H1 (cell line): ENCODE measurements at places on chromosomes 4 and X. TPM values are rescaled to one million over a fixed set of nuclear protein-coding genes. Genes with fewer than 3 reads are reported as not detected.

MAMLD1 gene
- 0.09 and 0.11 TPM in 2 replicates for total RNA-seq

NHSL2 gene
- total RNA-seq: 6.8 and 7.2 TPM in 2 replicates

TEX13B gene
- 0.32 TPM in 1 of 2 replicates, not detected in the other for total RNA-seq

ODAPH gene
- total RNA-seq: not detected in 2 replicates

LRRC66 gene
- total RNA-seq: 0.11 TPM in 1 of 2 replicates, not detected in the other

CT47B1 gene
- total RNA-seq: not detected in 2 replicates

GLUD2 gene
- total RNA-seq: 0.26 and 0.42 TPM in 2 replicates

VGLL1 gene
- not detected in 2 replicates for total RNA-seq

DNA sequence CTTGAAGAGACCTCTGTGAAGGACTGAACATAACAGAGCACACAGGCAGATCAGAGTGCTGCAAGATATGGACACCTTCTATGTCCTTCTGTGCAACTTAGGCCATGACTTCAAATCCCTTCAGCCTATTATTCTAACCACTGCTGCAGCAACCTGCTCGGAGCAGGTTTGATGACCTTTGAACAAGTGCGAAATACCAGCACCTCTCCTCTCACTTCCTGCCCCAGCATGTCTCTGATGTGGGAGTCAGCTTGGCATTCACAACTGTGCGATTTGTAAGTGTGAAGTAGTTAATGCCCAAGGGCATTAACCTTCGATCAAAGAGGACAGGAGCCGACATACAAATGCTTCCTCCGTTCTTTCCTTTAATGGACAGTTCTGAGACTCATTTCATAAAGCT, 1.6 kb upstream of the EXOC1 start:
- DNase-seq: no peak

DNA sequence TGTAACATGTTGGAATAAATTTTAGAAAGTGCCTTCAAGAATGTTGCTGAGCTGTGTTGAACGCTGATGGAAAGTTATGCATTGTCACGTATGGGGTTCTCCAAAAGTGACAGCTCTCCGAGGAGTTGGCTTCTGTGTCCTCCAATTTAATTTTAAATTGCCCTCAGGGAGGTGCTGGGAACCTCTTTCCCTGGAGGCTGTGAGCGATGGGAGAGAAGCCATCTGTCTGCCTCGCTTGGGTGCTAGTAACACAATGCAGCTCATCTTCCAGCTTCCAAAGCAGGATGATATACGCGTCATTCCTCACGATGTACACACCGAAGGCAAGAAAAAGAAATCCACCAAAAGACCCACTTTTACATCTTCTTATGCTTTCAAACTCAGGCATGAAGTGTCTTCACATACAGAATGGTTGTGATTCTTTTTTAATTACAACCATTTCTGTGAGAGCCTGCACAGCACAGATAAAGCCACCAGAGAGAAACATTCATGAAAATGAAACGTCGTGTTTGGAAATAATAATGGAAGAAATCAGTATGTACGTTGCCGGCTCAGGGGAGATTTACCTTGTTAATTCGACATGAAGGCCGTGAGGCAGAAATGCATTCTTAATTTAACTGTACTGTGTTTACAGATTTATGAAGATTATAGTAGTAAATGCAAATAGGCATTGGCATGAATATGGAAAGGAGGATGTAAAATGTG, 218.9 kb downstream of the ASMT start:
- no peak for DNase-seq

DNA sequence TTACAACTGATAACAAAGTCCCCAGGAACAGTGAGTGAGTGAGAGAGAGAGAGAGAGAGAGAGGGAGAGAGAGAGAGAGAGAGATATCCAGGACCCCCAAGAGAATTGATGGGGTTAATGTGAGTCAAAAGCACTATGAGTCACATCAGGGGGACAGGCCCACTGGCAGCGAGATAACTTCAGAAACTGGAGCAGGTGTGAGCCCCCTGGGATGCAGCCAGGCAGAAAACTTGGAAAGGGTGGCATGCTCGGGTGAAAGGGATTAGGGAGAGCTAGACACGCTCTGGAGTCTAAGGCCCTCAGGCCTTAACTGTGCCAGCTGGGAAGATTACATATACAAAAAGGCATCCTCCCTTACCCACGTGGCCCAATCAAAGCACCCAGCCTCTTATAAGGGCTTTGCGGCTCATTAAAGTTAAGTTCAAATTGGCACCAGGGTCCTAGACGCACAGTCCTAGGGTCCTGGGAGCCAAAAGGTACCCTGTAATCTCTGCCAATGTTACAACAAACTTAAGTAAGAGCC, 841 bp downstream of the ACOT9 start:
- DNase-seq: peak; percentile 13

DNA sequence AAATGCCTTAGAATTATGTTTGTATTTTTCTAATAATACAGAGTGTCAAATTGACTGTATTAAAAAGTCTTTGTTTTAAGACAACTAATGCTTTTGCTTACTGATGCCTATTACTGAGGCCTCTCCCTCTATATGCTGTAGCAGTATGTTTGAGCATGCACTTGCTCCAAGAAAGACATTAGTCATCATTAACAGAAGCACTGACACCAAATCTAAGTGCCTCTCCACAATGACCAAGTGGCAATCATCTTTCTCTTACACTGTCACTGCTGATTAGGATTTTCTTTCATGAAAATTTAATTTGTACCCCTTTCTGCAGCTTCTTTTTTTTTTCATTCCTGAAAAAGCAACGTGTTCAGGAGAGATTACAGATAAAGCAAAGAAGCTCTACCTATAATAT, 11.1 kb upstream of the MAB21L2 start:
- no peak for DNase-seq

- DNase-seq: no peak
These were observed 25.3 kb downstream of the SH3TC1 start for GRCh38 chr4:8224267-8224974.

DNA sequence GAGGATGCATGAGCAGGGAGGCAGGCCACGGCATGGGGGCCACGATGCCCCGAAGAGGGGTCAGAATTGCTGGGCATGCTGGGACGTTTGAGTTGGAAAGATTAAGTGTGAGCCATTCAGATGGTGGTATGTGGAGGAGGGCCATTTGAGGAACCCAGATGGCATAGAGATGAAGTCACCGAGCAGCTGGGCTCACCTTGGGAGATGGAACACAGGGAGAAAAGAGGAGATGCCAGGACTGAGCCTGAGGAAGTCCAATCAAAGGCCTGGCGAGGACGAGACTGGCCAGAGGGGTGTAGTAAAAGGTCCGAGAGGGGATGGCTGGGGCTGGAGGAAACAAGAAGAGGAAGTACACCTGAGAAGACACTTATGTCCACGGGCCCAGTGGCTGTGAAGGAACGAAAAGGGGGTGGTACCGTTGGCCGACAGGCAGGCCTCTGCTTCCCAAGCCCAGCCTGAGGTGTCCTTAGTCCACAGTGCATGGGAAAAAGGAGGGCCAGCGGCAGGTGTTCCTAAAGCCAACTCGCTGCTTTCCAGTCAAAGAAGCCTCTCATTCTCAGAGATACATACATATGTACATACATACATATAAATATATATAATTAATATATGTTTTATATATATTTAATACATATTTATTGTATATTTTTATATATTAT, 54.6 kb upstream of the CLCN4 start:
- DNase-seq: no peak

GRCh38 chr4:148089624-148090023, 352.6 kb downstream of the NR3C2 start:
- DNase-seq: no peak

- no peak for DNase-seq
These were observed 59.3 kb upstream of the CLDN34 start for GRCh38 chrX:9907645-9908387.

- DNase-seq: peak; percentile 72
These were observed 187.5 kb downstream of the QDPR start for GRCh38 chr4:17324386-17324830.

DNA sequence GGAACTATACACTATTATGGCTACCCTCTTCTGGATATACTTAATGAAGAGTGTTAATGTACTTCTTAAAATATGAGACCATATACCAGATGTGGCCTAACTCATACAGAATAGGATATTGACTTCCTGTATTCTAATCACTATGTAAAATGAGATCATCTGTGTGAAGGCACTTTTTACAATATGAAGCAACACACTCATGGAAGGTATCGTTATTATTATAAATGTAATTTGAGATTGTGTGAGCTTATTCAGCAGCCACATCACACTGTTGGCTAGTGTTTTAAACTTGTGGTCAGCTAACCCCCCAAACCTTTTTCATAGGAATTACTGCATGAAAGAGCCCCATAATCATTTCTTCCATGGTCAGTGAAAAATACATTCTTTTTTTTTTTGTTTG, 281.8 kb upstream of the TEX13A start:
- no peak for DNase-seq

DNA sequence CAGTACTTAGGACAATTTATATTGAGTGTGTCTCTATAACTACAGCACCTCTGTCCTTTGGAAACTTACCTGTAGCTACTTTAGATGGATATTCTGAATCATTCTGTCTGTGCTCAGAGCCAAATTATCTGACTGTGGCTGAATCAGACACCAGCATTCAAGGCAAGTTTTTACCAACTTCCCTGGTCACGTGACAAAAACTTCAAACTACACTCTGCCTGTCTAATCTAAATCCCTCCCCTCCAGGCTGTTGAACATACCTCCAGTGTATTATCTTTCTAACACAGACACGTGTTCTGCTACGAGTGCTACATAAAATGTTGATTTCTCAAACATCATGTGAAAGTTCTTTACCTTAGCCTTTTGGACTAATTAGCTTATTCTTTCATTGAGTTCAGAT, 641.2 kb upstream of the CPEB2 start:
- no peak for DNase-seq

- no peak for DNase-seq
These were observed at the start of gene INPP4B for GRCh38 chr4:142846108-142846728. Gene INPP4B (minus strand): TSS chr4:142846301.

GRCh38 chrX:81240701-81241331, 38.9 kb downstream of the SH3BGRL start:
- no peak for DNase-seq

DNA sequence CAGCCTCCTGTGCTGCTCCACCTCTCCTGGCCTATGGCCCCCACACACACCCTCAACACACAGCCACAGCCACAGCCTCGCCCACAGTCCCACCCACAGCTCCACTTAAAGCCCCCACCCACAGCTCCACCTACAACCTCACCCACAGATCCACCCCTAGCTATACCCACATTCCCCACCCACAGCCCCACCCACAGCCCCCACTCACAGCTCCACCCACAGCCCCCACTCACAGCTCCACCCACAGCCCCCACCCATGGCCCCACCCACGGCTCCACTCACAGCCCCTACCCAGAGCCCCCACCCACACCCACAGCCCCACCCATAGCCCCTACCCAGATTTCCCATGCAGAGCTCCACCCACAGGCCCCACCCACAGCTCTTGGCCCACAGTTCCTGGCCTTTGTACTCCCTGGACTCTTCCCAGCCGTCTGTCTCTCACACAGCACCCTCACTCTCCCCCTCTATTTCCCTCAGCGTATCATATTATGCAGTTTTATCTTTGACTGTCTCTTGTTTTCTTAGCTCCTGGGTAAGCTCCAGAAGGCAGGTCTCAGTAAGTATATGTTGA, 322.5 kb downstream of the EVC2 start:
- no peak for DNase-seq

GRCh38 chr4:141346144-141346543, 125.4 kb downstream of the ZNF330 start:
- DNase-seq: no peak
